Activated CD4-positive, alpha-beta T cell treated with anti-CD3 and anti-CD28 coated beads, Interleukin-2, amount 10 ng/mL, durations not matched to agents 24 days and 14 days (primary cell): ENCODE measurements at places on chromosomes 11 and 22. TPM values are rescaled to one million over a fixed set of nuclear protein-coding genes. Genes with fewer than 3 reads are reported as not detected.

SLCO2B1 gene
- total RNA-seq = not detected in 2 replicates

RTN4RL2 gene
- 0.23 and 0.26 TPM in 2 replicates for total RNA-seq

OR2D2 gene
- 0.36 and 0.72 TPM in 2 replicates for total RNA-seq

OR4A15 gene
- not detected in 2 replicates for total RNA-seq

SEPTIN3 gene
- total RNA-seq = 5.7 and 6.8 TPM in 2 replicates

DNA sequence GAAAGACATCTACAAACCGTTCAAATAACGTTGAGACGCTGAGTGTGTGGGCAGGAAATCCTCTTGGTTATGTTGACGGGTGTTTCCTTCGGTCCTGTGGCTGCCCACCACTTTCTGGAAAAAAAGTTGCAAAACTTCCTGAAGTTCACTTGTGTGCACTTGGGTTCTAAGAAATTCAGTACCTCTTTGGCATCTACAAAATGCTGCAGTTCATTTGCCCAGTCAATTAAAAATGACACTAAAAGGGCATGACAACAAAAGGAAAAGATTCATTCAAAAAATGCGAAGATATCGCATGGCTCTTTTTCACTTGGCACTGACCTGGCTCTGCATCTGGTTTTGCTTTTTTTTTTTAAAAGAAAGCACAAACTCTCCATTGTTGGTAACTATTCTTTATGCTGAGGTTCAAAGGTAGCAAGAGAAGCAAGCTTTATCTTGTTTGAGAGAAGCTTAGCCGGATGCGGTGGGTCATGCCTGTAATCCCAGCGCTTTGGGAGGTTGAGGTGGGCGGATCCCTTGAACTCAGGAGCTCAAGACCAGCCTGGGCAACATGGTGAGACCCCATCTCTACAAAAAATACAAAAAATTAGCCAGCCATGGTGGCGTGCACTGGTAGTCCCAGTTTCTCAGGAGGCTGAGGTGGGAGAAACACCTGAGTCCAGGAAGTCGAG, 10.6 kb upstream of the XBP1 start:
- peaks cover 76% of the 10 kb centered on the region for H3K4me1 ChIP-seq
- DNase-seq = peak; percentile 89
- peak overlapping the region; percentile 89 for H3K27ac ChIP-seq
- H3K27me3 ChIP-seq = no peaks in the 10 kb centered on the region
- H3K36me3 ChIP-seq = peaks cover 51% of the 10 kb centered on the region

- no peak overlapping the region for H3K4me3 ChIP-seq
- H3K4me1 ChIP-seq = no peaks in the 10 kb centered on the region
- no peak for DNase-seq
These were observed 30.0 kb upstream of the TLCD5 start for GRCh38 chr11:120295099-120295498.

DNA sequence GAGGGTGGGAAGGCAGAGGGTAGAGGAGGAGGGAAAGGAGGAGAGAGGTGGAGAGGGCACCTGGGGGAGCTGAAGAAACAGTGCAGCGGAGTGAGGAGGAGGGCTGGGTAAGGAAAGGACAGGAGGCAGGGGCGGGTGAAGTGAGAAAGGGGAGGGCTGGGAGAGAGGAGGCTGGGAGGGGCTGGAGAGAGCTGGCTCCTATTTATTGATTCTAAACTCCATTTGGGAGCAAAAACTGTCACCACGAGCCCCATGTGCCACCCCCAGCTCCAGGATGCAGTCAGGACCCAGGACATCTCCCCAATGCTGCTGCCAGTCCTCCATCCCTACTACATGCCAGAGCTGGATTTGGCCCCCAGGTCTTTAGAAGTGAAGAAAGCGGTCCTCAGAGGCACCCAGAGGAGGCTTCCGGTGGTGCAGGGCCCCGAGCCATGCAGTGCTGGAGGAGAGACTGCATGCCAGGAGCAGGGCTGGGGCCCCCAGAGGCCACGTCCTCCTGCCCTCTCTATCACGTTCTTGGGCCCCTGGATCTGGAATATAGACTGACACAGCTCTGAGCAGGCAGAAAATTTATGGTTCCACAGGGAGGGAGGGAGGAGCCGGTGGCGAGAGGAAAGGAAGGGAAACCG, 53.7 kb downstream of the SLC22A12 start:
- no peak overlapping the region for H3K4me3 ChIP-seq
- peaks cover 37% of the 10 kb centered on the region for H3K27me3 ChIP-seq
- peaks cover 2% of the 10 kb centered on the region for H3K4me1 ChIP-seq
- H3K27ac ChIP-seq = no peak overlapping the region

- peaks cover 2% of the 10 kb centered on the region for H3K36me3 ChIP-seq
- H3K4me3 ChIP-seq = no peak overlapping the region
- H3K4me1 ChIP-seq = peaks cover 11% of the 10 kb centered on the region
- no peak for DNase-seq
- peaks cover 5% of the 10 kb centered on the region for H3K27me3 ChIP-seq
These were observed 232.6 kb downstream of the CASP12 start for GRCh38 chr11:104665641-104666040.

GRCh38 chr11:114815761-114816160, 137.4 kb downstream of the NXPE2 start:
- DNase-seq = no peak
- H3K36me3 ChIP-seq = no peaks in the 10 kb centered on the region
- no peak overlapping the region for H3K4me3 ChIP-seq
- no peak overlapping the region for H3K27ac ChIP-seq
- H3K27me3 ChIP-seq = no peaks in the 10 kb centered on the region

GRCh38 chr11:42047637-42048555, 588.4 kb upstream of the LRRC4C start:
- no peak for DNase-seq
- no peak overlapping the region for H3K4me3 ChIP-seq
- no peaks in the 10 kb centered on the region for H3K36me3 ChIP-seq
- no peak overlapping the region for H3K27ac ChIP-seq
- no peaks in the 10 kb centered on the region for H3K4me1 ChIP-seq

- peak; percentile 82 for DNase-seq
- no peaks in the 10 kb centered on the region for H3K27me3 ChIP-seq
- peak overlapping the region; percentile 92 for H3K4me3 ChIP-seq
- peaks cover 24% of the 10 kb centered on the region for H3K4me1 ChIP-seq
These were observed 1.0 kb upstream of the RELA start for GRCh38 chr11:65663639-65664200.

DNA sequence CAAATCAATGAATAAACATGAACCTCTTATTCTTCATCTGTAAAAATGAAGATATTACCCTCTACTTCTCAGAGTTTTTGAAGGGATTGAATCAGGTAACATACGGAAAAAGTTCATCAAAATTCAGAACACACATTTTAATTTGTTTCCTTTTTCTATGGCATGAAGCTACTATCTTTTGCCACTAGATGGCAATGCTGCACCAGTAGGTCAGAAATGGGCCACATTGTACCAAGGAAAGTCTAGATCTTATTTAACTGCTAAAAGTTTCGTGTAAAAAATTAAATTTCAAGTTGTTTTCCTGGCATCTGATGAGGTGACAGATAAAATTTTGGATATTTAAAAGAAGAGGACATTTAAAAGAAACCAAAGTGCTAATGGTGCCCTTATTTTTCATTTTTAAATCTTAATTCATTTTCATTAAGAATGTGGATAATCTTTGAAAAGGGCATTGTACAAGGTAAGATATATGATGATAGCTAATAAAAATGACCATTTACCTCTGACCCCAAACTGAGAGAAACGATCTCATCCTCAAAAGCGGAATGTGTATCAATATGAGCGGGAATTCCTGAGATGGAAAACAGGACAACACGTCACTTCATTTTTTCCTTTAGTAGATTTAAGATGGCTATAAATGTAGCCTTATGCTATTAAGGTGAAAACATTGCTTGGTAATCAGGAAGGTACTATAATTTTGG, 16.1 kb downstream of the ALKBH8 start:
- DNase-seq = peak; percentile 79
- H3K36me3 ChIP-seq = peaks cover 33% of the 10 kb centered on the region
- H3K27me3 ChIP-seq = no peaks in the 10 kb centered on the region
- no peak overlapping the region for H3K27ac ChIP-seq

DNA sequence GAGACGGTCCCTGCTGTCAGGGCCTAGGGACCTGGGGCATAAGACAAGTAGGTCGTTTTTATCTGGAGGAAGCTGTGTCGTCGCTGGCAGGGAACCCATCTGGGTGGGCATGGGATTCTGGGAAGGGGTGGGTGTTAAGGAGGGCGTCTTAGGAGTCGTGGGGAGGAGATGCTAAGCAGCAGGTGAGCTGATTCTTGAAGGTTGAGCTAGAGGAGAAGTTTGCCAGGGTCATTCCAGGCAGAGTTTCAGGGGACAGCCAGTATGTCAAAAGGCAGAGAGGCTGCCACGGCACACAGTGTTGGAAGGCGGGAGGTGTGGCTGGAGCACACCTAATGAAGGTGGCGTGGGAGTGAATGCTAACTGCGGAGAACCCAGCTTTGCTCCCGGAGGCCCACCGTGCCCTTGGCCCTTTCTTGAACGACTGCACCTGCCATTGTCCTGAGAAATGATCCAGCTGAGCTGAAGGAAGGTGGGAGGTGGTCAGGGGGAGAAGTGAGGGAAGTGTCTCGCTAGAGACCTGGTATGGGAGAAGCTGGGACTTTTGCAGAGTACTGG, 1.3 kb downstream of the FAM118A start:
- H3K36me3 ChIP-seq = peaks cover 20% of the 10 kb centered on the region
- peak overlapping the region; percentile 83 for H3K27ac ChIP-seq
- peaks cover 54% of the 10 kb centered on the region for H3K4me1 ChIP-seq
- H3K27me3 ChIP-seq = no peaks in the 10 kb centered on the region
- DNase-seq = no peak

- H3K4me3 ChIP-seq = no peak overlapping the region
- H3K27ac ChIP-seq = no peak overlapping the region
- DNase-seq = no peak
- H3K36me3 ChIP-seq = peaks cover 10% of the 10 kb centered on the region
These were observed 49.0 kb downstream of the PPFIA1 start for GRCh38 chr11:70319396-70320076.

- no peaks in the 10 kb centered on the region for H3K27me3 ChIP-seq
- DNase-seq = no peak
- H3K4me1 ChIP-seq = no peaks in the 10 kb centered on the region
- H3K36me3 ChIP-seq = peaks cover 22% of the 10 kb centered on the region
These were observed 66.9 kb downstream of the ALX4 start for GRCh38 chr11:44243086-44243485.

- H3K36me3 ChIP-seq = peaks cover 53% of the 10 kb centered on the region
- H3K4me3 ChIP-seq = peak overlapping the region; percentile 81
- H3K27ac ChIP-seq = peak overlapping the region; percentile 97
- peaks cover 26% of the 10 kb centered on the region for H3K4me1 ChIP-seq
- H3K27me3 ChIP-seq = no peaks in the 10 kb centered on the region
These were observed 11.3 kb downstream of the PHRF1 start for GRCh38 chr11:587546-587945.

DNA sequence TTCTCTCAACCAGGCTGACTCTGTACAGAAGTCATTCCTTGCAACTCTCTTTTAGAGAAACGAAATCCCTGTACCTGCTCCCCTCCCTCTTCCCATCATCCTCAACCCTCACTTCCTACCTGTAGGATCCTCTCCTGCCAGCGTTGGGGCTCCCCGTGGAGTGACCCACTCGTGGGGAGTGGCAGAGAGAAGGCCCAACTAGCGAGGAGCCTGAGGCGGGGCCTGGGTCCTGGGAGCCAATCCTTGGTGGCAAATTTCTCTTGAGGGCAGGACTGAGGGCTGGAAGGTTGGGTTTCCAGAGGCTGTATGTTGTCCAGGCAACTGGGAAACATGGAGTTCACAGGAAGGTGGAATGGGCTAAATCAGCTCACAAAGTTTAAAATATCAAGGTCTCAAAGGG, 10.4 kb downstream of the NHERF4 start:
- H3K36me3 ChIP-seq = no peaks in the 10 kb centered on the region
- H3K4me1 ChIP-seq = peaks cover 6% of the 10 kb centered on the region
- no peaks in the 10 kb centered on the region for H3K27me3 ChIP-seq
- H3K4me3 ChIP-seq = no peak overlapping the region
- DNase-seq = no peak
- no peak overlapping the region for H3K27ac ChIP-seq

DNA sequence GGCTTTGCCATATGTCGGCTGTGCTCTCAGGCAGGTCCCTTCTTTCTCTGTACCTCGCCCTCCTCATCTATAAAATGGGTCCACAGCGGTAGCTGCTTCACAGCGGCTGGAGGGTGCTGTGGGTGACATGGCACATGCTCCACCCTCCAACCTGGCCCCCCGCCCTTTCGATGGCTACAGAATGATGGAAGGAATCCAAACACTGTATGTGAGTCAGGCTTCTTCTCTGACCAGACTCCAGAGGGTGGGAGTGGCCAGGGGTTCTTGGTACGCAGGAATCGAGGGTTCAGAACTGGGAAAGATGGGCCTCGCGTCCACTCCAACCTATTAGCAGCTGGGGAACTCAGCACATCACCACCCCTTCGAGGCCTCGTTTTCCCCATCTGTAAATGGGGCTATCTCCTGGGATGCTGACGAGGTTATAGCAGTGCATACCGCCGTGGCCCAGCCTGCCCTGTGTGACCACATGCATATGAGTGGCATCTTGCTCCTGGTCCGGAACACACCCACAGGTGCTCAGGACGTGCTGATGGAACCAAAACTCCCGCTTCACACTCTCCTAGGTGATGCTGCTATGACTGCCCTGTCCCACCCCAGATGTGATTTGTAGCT, 26.4 kb downstream of the MN1 start:
- no peak for DNase-seq
- H3K4me3 ChIP-seq = no peak overlapping the region
- H3K27ac ChIP-seq = no peak overlapping the region
- H3K36me3 ChIP-seq = no peaks in the 10 kb centered on the region

DNA sequence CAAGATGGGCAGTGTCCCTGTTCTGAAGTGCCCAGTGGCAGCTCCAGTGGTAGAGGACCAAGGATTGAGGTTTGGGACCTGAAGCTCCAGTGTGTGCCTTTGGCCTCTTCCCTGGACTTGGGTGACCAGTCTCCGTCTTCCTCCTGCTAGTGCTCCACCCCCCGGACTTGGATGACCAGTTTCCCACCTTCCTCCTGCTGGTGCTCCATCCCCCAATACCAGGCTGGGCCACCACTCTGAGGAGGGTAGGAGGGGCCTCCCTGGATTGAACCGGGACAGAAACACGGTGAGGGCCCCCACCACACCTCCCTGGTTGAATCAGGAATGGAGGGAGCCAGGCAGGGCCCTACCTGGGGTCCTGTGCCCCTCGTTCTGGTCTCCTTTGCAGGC, 10.9 kb upstream of the NEAT1 start:
- peaks cover 10% of the 10 kb centered on the region for H3K4me1 ChIP-seq
- no peak overlapping the region for H3K27ac ChIP-seq
- peaks cover 34% of the 10 kb centered on the region for H3K36me3 ChIP-seq
- H3K27me3 ChIP-seq = no peaks in the 10 kb centered on the region

DNA sequence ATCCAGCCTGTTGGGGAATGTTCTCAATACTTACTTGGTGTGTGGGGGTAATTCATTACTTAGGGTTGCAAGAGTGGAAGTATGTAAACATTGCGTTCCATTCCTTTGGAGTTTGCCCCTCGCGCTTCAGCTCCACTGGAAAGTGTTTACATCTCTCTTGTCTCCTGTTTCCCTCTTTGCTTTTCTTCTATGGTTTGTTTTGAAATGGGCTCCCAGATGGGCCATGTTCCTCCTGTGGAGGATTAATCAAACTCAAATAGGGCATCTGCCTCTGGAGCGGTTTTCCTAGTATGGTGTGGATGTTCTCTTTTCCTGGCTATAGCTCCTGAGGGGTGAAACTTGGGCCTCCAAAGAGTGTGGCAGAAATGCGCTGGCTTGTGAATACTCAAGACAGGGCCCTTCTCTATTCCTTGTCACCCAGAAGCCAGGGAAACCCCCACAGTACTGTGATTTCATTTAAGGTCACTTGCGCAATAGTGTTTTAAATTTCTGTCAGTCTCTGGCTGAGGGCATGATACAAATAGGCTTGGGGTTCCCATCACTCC, 51.9 kb downstream of the CD44 start:
- peaks cover 55% of the 10 kb centered on the region for H3K4me1 ChIP-seq
- H3K4me3 ChIP-seq = no peak overlapping the region
- H3K27ac ChIP-seq = no peak overlapping the region
- no peak for DNase-seq

- peaks cover 30% of the 10 kb centered on the region for H3K36me3 ChIP-seq
- DNase-seq = no peak
- H3K4me1 ChIP-seq = no peaks in the 10 kb centered on the region
- no peaks in the 10 kb centered on the region for H3K27me3 ChIP-seq
These were observed 25.6 kb upstream of the PARVG start for GRCh38 chr22:44155115-44155514.
